Activated CD8-positive, alpha-beta memory T cell treated with anti-CD3 and anti-CD28 coated beads for 1 hour (primary cell): ENCODE measurements at places on chromosomes 12 and 14.

- DNase-seq = no peak
Observed at GRCh38 chr12:52264435-52264825, 10.0 kb upstream of the KRT86 start.

- no peak for DNase-seq
Observed at GRCh38 chr14:90639641-90640040, 176.6 kb downstream of the TTC7B start.

GRCh38 chr14:61533513-61534255 is 161.6 kb upstream of the HIF1A start:
- no peak for DNase-seq

DNA sequence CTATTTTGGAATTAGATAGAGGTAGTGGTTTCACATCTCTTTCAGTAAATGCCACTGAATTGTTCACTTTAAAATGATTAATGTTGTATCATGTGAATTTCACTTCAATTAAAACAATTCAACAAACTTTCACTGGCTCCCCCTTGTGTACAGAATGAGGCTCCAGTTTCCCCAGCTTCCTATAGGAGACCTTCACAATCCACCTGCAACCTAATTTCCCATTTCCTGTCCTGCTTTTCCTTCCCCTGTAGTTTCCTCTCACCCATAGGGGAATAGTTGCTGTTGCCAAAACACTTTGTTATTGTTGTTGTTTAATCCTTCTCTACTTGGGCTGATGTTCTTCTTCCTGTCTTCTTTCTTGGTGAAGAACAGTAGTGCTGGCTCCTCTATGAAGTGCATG is 59.8 kb downstream of the NPAS3 start:
- DNase-seq = no peak

DNA sequence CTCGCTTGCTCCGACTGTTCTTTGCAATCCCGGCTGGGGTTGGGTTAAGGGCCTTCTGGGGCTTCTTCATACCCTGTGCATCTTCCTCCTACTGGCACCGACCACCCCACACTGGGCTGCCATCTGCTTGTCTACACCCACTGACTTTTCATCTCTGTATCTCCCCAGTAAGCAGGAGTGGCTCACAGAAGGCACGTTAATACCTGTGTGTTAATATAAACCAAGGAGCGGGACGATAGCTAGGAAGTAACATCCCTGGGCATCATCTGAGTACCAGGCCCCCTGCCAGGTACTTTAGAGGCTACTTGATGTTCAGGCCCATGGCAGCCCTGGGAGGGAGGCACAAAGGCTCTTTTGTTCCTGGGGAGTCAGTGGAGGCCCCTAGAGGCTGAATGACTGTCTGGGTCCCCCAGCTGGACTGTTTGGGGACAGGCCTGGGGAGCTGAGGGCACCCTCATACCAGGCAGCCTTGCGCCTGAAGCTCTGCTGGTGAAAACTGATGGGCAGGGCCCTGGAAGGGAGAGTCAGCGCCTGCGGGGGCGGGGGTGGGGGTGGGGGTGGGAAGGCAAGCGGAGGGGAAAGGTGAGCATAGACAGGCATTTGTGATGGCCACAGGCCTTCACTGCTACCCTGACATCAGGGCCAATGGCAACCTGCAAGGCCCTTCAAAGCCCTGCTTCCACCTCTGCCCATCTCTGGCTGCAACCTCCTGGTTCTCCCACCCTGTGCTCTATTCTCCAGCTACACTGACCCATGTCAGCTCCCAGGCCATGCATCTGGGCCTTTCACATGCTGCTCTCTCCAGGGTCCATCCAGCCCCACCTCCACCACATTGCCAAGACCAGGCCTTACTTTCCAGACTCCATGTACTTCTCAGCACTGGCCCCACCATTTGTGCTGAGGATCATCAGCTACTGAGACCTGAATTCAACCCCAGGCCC is 34.2 kb upstream of the DEGS2 start:
- no peak for DNase-seq

DNA sequence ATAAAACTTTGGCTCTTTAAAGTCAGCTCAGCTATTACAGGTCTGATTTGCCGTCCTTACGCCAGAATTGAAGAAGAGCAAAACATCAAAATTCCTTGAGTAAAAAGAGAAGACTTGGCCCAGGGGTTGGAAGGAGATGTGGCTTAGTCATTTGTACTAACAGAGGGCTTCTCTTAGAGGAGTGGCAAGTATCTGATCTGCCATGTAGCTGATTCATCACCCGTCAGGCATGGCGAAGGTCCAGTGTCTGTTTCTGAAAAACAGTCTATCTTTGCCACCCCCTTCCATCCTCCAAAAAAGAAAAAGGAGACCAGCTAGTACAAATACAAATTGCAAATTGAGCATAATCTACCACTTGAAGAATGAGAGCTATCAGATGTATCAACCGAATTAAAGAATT is 91.9 kb downstream of the RAD52 start:
- DNase-seq = no peak

- no peak for DNase-seq
Observed at GRCh38 chr12:65937161-65937641, 112.9 kb downstream of the HMGA2 start.

DNA sequence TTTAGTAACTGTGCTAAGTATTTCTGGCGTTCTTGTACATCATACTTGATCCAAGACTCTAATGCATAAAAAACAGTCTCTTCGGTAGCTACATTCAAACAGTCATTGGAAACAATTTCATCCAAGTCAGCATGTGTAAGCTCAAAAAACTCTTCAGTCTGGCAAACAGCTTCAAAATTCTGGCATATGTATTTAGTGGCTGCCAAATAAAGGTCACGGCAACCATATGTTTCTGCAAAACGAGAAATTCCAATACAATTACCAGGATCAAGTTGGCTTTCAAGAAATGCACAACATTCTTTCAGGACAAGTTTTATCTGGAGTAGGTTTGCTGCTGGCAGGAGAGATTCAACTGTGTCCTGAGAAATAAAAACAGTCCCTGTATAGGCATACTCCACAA is 16.5 kb downstream of the KLHL28 start:
- no peak for DNase-seq

DNA sequence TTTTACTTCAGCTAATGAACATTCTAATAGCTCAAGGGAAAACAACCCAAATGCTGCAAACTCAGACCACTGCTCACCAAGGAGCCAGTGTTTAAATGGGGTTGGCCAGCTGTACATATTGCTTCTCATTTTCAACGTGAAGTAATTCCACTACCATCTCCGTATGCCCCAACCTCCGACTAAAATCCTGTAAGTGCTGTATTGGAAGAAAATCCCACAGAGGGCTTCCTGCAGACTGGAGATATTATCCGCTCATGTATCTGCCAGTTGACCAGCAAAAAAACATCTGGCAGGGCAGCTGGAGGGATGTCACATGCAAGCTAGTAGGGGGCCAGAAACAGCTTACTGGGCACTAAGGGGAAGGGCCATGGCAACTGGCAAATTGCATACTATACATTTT is 485.0 kb downstream of the SNAPC1 start:
- DNase-seq = no peak

DNA sequence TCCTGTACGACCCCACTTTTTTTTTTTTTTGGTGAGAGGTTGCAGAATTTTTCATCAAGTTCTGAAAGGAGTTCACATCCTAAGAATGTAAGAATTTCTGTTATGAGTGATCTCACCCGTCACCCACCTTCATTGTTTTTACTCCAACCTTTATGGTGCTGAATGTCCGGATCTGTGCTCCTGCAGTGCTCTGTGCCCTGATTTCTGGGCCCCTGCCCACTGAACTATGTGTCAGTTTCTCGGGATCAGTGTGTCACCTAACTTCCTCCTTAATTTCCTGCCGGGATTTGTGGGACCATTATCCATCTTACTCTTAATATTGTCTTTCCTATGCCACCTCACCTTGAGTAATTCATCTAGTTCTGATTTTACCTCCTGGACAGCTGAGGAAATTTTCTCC is 11.6 kb downstream of the RASSF8 start:
- no peak for DNase-seq

DNA sequence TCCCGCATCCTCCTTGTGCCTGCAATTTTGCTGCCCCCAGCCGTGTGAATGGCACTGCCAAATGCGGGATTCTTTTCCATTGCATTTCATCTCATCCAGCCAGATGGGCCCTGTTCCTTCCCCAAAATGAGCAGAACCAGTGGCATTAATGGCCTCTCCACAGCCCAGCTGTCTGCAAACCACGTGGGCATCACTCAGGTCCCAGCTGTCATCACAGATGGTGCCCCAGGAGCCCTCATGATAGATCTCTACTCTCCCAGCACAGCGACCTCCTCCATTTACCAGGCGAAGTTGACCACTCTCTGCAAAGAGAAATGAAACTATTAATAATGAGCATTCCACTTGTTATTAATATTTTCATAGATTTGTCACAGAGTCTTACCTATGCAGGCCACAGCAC is 17.1 kb downstream of the CD163 start:
- DNase-seq = no peak

GRCh38 chr12:102095677-102096263 is 24.1 kb downstream of the NUP37 start:
- no peak for DNase-seq

DNA sequence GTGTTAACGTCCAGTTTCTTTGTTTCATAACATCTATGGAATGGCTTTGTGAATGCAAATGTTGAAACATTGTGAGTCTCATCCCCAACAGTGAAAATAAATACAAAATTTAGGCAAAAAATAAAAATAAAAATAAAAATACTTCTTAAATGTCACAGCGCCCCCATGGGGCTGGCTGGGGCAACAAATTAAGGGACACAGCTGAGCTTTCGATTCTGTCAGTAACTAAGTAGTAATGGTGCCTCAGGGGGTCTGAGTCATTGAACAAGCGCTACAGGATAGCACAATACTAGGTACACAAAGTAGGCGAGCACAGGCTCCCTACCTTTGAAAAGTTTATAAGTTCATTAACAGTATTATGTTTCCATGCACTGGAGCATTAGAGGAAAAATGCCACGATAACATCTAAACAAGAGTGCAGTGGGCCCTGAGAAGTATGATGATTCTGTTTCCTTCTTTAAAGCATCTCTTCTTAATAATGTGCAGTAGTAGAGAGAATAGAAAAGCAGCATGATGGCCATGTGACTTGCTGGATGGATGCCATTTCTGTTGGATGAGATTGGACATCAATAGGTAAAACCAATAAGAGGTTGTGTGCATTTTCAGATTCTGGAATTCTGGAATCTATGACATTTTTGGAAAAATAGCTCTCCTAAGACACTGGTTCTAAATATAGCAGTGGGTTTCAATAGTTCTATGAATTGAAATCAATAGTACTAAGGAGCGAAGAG is 667.2 kb downstream of the DIO2 start:
- DNase-seq = no peak

DNA sequence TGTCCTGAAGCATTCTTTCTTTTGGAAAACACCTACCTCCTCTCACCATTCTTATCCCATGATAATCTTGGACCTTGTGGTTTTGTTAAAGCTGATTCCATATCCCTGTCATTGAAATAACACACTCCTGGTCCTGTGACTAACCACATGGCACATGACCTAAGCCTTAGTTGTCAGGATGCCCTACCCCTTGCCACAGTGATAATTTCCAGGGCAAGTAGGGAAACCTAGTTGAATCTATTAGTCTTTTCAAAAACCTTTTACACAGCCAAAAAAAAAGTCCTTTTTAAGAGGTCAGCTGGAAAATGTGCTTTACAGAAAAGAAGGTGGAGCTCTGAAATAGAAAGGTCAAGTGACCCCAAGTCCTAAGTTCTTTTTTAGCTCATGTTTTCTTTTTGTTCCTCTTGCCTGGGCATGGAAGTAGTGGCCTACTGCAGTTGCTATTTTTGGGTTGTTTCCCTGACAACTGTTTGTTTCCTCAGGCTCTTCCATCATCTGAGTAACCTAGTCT is 608.4 kb downstream of the LRFN5 start:
- DNase-seq = no peak

DNA sequence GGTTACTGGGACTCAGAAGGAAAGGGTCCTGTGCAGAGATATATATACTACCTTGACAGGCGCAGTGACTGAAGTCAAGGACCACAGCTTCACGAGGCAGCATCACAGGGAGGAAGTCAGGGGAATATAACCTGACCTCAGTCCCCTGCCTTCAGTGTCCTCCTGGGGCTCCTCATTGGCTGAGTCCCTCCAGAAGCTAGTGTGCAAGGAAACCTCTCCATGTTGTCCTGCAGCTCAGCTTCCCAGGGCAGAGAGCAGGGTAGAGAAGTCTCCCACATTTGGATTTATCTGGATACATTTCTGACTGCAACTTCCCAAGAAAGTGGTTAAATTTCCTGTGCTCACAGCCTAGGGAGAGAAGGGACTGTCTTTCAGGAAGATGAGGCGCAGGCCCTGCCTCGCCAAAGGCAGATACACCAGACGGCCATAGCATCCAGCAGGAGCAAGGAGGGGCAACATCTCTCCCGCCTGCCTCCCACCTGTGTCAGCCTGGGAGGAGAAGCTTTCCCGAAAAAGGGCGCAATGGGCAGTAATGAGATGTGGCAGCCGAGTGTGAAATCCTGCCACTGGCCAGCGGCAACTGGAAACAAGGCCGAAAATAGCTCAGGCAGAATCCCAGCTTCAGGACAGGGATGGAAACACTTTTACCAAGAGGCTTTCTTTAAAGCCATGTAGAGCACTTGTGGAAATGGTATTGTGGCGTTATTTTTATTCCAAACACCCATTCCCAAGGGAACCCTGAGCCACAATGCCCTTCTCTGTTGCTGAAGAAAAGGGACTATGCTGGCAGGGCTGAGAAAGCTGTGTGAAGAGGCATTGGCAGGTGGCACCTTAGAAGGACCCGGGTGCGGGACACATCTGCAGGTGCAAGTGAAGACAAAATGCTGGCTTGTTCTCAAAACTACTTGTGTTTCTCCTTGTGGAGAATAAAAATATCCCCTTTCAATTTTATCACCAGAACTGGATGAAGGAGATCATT is 54.9 kb upstream of the HIF1A start:
- no peak for DNase-seq

GRCh38 chr12:59040043-59040442 is 119.7 kb upstream of the LRIG3 start:
- no peak for DNase-seq

- DNase-seq = no peak
Observed at GRCh38 chr12:62258231-62258630, 2.0 kb upstream of the USP15 start.

DNA sequence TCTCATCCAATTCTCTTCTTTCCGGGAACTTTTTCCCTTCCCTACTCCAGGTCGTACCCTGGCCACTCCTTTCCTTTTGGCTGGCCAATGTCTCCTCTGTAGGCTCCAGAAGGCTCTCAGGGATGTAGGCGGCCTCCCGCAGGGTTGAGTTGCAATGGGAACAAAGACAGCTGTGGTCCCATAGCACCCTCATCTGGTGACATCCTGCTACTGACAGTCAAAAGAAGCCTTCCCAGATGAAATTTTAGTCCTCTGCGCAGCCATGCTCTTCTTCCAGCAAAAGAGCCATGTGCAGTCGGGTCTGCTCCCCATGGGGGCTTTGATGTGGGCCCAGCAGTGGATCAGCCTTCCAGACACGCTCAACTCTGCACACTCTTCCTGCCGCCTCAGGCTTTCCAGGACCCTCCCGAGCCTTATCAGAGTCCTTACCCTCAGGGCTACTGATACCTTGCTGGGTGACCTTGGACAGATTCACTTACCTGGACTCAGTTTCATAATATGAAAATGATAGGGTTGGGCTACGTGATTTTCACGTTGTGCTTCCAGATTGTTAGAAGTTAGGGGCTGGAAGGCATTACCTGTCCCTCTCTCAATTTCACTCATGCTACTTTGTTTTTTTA is 5.5 kb upstream of the CELA1 start:
- DNase-seq = no peak
